ENCODE measurements at places on chromosomes 4 and X. TPM values are rescaled to one million over a fixed set of nuclear protein-coding genes. Genes with fewer than 3 reads are reported as not detected.

- peaks cover 51% of the 10 kb centered on the region for H3K4me1 ChIP-seq
- no peaks in the 10 kb centered on the region for H3K27me3 ChIP-seq
- H3K27ac ChIP-seq, result 0 out of 2 replicates have a peak overlapping the region, but pooled peaks have one; percentile 11
Measured at GRCh38 chr4:173191623-173192041, 23.0 kb downstream of the GALNT7 start.

GRCh38 chr4:81724925-81725329 is 253.2 kb upstream of the RASGEF1B start:
- no peak overlapping the region for H3K4me3 ChIP-seq
- no peak overlapping the region for H3K27ac ChIP-seq
- no peaks in the 10 kb centered on the region for H3K36me3 ChIP-seq
- H3K4me1 ChIP-seq, result no peaks in the 10 kb centered on the region

- no peak overlapping the region for H3K4me3 ChIP-seq
- no peaks in the 10 kb centered on the region for H3K27me3 ChIP-seq
- H3K4me1 ChIP-seq, result no peaks in the 10 kb centered on the region
- H3K36me3 ChIP-seq, result no peaks in the 10 kb centered on the region
- DNase-seq, result no peak
Measured at GRCh38 chrX:110698696-110699095, 96.9 kb downstream of the CHRDL1 start.

GRCh38 chrX:131861088-131861787 is 161.9 kb upstream of the STK26 start:
- no peaks in the 10 kb centered on the region for H3K27me3 ChIP-seq
- no peak overlapping the region for H3K4me3 ChIP-seq
- no peak for DNase-seq
- H3K4me1 ChIP-seq, result no peaks in the 10 kb centered on the region
- H3K27ac ChIP-seq, result no peak overlapping the region
- H3K36me3 ChIP-seq, result no peaks in the 10 kb centered on the region

The PRRG3 gene
- total RNA-seq, result not detected

The VCX2 gene
- not detected for total RNA-seq
